NAMALWA (cell line): ENCODE measurements at places on chromosomes 13 and 19.
A peak's percentile ranks its signal among the peaks of the same experiment; 100 is the strongest.

DNA sequence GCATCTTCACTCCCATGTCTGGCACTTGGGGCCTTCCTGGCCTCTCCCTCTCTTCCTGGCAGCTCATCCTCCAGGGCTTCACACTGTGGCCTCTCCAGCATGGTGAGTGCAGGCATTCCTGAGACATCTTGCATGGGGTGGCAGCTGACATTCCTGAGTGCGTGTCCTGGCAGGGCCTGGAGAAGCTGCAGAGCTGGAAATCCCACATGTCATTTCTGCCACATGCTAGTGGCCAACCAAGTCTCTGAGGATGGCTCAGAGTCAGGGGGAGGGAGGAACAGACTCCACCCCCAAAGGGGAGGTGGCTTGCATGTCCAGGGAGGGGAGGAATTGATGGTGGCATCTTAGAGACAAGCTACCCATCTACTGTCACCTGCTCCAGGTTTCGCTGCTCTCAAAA is 41.6 kb upstream of the AMER2 start:
- DNase-seq: no peak

DNA sequence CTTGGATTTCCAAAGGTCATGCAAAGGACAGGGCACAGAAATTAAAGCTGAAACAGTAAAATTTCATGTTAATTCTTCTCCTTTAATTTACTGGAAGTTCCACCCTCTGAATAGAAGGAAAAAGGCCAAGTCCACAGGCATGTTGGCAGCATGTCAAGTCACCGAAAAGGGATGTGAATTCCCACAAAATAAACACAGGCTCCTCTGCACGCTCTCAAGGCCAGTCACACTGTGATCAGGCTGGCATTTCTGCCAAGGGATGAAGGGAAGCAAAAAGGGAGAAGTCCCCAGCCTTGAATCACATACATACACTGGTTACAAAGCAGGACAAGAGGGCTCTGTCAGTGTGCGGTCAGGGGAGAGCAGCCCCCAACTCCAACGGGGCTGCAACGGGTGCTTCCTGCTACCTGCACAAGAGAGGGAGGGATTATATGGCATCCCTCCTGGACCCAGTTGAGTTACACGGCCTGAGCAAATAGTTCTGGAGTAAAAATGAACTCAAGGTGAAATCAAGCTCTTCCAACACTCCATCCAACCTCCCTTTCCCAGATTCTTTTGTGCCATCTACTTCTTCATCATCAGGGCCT is 6.9 kb downstream of the DCLK1 start:
- DNase-seq: no peak

DNA sequence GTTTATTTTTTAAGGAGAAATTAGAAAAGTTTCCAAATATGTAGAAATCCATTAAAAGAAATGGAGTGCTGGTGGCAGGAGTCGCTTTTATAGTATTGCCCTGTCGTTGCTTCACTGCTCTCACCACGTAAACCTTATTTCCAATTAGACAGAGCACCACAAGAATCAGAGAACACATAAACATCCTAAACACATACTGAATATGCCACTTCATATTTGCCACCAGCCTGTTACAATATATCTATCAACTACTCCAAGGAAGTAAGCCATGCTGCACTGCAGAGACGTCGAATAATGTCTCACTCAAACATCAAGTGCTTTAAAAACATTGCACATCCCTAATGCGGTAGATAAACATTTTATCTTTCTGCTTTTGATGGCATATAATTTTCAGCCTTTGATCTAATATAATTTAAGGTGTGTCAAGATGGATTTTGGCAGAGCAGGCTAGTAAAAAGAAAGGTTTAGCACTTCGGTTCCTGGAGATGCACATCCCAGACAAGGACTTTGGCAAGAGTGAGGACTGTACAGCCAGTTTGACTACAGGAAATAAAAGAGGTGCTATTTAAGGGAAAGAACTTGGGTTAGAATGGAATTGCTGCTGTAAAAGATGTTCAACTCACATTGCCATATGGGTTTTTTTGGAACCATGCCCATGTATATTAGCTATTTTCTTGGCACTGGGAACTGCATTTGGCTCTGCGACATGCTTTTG is 932.3 kb downstream of the EFNB2 start:
- DNase-seq: no peak

DNA sequence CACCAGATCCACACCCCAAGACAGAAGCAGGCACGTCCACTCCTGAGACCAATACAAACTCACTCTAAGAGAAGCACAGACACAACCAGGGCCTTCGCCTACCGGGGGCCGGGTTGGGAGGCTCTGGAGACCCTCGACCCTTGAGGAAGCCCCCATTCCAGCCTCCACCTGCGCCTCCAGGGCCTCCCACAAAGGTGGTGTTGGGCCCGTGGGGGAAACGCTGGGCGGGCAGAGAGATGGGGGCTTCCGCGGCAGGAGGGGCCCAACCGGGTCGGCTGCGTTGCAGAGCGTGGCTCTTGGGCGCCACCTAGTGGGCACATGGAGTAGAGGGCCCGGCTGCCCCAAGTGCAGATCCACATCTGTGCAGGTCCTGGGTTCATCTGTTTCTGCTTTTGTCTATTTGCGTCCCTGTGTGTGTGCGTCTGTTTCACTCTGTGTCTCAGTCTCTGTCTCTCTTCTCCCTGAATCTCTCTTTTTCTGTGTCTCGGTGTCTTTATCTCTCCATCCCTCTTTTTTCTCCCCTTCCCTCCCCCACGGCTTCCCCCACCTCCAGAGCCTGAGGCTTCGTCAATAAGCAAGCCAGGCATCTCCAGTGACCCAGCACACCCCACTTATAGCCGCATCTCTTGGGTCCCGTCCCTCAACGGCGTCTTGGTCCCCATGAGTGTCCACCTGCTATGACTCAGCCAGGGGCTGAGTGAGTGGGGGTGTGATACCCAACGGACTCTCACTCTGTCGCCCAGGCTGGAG is 10.5 kb upstream of the TINCR start:
- peak; percentile 83 for DNase-seq

DNA sequence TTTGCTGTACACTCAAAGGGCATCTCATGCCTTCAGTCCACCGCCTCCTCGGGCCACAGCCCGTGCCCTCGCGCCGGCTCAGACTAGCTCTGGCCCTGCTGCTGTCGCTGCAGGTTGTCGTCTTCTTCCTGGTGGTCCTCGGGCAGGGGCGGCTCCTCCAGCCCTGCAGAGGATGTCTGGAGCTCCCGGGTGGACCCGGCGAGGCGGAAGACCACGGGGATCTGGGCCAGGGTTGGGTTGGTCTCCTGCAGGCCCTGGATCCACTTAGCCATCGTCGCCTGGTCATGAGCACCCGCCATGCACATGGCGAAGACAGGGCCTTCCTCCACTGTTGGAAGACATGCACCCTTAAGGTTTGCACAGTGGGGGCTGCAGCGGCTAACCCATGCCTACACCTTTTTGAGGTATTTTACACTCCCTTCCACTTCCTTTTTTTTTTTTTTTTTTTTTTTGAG is 489 bp upstream of the ZNF653 start:
- DNase-seq: no peak

DNA sequence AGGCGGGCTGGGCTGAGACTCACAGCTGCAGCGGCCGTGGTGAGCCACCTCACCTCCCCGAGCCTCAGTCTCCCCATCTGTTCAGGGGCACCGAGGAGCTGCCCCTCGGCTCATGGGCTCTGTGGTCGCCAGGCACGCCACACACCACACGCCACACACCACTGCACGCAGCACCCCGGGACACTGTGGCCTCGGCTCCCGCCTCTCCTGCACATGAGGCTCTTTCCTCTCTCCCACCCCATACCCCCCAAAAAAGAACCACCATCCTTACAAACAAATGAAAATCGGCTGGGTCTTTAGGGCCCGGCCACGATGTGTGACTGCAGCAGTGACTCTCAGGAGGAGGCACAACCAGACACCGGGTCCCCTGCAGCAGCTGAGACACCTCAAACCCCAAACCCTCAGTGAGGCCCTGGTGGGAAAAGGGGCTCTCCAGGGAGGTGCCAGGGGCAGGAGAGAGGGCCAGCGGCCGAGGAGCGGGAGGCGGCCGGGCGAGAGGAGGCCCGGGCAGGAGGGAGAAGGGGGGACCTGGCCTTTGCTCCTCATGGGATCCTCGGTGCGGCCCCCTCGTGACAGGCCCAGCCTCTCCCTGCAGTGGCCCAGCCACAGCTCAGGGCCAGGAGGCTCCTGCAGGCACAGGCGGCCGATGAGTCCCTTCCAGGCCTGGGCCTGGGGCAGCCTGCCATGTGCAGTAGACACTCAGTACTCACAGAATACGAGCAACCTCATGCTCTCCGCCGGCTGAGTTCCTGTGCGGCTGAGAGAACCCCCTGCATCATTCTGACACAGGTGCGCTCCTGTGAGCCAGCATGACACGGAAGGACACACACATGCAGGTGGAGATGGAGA is 66.3 kb downstream of the RASA3 start:
- no peak for DNase-seq

DNA sequence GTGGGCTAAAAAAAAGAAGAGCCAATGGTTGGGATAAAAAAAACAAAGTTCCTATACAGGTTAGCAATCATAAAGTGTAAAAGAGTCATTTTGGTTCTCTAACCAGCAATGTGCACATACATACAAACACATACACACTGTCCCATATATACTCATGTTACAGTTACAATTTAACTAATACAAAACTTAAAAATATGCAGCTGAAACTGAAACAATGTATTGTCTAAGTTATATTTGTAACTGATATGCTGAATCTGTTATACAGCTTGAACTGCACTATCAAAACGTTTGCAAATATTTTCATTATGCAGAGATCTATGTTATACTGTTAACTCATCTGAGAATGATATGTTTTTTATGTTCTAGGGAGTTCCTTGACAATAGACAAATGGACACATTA is 173.7 kb downstream of the KLF12 start:
- DNase-seq: no peak

- no peak for DNase-seq
Observed at GRCh38 chr13:78719367-78719766, 60.4 kb upstream of the OBI1 start.

DNA sequence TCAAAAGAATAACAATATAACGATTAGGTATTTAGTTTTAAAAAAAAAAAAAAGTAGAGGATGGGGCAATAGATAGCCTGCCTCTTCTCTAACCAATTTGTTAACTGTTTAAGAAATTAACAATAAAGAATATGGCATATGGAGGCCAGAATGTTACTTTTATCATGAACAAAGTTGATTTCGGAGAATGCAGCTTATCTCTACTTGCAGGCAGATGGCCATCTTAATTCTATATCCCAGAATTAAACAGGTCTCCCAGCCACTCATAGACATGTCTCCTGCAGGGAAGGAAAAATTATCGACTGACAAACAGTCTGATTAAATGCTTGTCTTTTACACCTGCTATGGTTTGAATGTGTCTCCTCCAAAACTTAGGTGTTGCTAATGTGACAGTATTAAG is 96.6 kb downstream of the SLC25A15 start:
- no peak for DNase-seq

- peak; percentile 24 for DNase-seq
Observed at GRCh38 chr13:113746143-113746525, 12.9 kb upstream of the TMEM255B start.

DNA sequence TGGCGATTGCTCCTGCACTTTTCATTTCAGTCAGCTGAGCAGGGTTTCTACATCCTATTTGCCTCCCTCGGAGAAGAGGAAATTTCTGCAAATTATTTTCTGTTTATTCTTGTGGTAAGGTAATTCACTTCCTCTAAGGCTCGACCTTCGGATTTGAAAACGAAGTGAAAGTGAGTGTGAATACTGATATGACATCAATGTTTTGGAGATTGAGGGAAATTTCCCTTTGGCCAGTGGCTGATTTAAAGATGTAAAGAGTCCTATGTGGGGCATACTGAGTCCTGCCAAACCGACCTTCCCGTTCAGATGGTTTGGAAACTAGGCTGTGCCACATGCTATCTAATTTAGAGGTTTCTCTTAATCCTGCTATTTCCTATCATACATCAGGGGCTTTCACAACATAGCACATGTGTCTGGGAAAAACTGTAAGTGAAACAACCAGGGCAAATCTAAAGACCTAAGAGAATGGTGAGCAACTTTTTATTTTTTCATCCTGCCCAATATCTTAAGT is 112.3 kb downstream of the POSTN start:
- DNase-seq: no peak

GRCh38 chr13:75103976-75104375 is 378.0 kb downstream of the TBC1D4 start:
- DNase-seq: no peak

DNA sequence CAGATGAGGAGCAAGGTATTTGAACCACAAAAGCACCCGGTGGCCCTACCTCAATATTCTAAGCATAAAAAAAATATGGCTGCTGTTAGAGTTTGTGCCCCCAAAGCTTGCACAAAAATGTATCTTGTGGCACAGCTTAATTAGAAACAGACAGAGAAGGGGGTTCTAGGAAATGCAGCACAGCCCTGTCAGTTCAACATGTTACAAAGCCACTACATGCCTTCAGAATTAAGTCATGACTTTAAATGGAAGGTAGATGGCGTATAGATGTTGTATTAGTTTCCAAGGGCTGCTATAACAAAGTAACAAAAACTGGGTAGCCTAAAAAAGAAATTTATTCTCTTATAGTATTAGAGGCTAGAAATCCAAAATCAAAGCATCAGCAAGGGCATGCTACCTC is 703.8 kb downstream of the DIAPH3 start:
- DNase-seq: no peak

DNA sequence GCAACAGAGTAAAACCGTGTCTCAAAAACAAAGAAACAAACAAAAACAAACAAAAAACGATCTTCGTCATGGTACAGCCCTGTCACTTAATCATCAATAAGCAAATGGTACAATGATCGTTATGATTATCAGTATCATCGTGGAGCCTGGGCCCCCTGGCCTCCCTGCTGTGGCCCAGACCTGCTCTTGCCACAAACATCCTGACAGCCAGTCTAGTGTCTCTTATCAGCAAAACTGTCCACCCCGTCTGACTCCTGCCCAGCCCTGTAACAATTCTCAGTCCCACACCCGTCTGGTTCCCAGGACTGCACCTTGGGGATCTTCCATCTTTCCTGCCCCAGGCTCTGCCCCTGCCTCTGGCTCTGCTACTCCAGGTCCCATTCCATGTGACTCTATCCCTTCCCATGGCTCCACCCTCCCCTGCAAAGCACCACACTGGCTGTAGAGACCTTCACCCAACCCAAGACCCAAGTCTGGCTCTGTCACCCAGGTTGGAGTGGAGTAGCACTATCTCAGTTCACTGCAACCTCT is 5.7 kb downstream of the ZNF653 start:
- no peak for DNase-seq
